Peyer's patch (tissue), 4 donors: ENCODE measurements at places on chromosomes 7 and 10.
A peak's percentile ranks its signal among the peaks of the same experiment; 100 is the strongest.

- DNase-seq: no peak
These were observed 7.9 kb upstream of the CYP3A7 start for GRCh38 chr7:99742737-99743394.

GRCh38 chr7:17512181-17512675 lies 213.8 kb downstream of the AHR start:
- no peak for DNase-seq

- peak; percentile 59 for DNase-seq
These were observed 1.9 kb downstream of the SLC29A4 start for GRCh38 chr7:5284304-5285281.

GRCh38 chr7:116298055-116298454 lies 87.7 kb downstream of the TES start:
- DNase-seq: no peak

DNA sequence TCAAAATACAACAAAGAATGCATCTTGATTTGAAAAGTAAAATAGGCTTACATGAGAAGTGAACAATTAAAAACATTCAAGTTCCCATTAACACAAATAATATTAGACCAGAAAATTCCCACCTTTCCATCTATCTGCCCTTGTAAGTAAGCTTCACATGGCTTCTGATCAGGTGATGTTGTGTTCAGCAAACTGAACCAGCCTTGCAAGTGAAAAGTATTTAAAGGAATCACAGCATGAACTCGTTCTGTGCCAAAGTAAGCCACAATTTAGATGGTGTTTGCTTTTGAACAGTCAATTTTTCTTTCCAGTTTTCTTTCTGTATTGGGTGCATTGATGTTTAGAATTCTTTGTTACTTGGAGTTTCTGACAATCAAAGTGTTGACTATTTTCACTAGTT lies 347.9 kb downstream of the TNS3 start:
- DNase-seq: no peak

DNA sequence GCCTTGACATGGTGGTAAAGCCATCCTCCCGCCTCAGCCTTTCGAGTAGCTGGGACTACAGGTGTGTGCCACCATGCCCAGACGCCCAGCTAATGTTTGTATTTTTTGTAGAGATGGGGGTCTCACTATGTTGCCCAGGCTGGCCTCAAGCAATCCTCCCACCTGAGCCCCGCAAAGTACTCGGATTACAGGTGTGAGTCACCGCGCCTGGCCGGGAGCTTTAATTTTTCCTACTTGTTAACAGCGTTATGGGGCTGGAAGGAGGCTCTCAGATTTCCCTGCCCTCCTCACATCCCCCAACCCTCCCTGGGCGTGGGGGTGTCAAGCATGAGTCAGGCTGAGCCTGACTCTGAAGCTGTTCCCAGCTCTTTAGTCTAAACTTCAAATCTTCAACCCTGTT lies 8.3 kb downstream of the ALKBH4 start:
- no peak for DNase-seq
